Muscle of back (tissue), 13 donors: ENCODE measurements at places on chromosomes 6 and 20.

DNA sequence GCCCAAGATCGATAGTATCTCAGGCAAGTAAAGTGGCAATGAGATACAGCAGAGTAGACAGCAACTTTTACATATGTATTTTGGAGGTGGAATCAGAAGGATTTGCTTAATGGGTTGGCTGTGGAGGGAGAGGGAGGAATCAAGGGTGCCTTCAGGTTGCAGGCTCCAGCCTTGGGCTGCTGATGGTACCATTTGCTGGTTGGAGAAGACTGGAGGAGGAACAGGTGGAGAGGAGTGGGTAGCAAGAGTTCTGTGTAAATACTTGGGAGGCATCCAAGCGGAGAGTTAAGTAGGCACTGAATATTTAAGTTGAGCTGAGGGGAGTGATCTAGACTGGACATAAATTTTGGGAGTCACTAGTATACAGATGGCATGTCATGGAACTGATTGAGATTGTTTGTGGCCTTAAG, 5.2 kb downstream of the BICRAL start:
- DNase-seq: no peak

DNA sequence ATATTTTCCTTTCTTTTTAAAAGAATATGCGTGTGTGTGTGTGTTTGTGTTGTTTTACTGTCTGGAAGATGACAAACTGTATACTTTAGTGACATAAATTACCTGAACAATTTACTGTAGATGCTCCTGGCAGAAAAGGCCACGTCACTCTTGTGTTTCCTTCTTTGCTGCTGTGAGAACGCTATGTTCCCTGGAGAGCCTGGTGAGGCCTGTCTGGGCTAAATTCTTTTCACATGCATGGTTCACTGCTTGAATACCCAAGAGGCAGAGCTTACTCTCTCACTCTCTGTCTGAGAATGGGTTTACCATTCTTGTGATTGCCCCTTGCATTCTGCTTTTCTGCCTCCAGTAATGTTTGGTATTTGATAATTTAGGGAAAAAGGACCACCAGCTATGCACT, 64.3 kb downstream of the EDN1 start:
- DNase-seq: no peak

GRCh38 chr6:12698298-12698697, 18.3 kb upstream of the PHACTR1 start:
- no peak for DNase-seq

- DNase-seq: no peak
Observed at GRCh38 chr6:120608826-120609225, 725.5 kb downstream of the TBC1D32 start.

- no peak for DNase-seq
Observed at GRCh38 chr20:2331106-2331505, 35.3 kb downstream of the TGM3 start.

DNA sequence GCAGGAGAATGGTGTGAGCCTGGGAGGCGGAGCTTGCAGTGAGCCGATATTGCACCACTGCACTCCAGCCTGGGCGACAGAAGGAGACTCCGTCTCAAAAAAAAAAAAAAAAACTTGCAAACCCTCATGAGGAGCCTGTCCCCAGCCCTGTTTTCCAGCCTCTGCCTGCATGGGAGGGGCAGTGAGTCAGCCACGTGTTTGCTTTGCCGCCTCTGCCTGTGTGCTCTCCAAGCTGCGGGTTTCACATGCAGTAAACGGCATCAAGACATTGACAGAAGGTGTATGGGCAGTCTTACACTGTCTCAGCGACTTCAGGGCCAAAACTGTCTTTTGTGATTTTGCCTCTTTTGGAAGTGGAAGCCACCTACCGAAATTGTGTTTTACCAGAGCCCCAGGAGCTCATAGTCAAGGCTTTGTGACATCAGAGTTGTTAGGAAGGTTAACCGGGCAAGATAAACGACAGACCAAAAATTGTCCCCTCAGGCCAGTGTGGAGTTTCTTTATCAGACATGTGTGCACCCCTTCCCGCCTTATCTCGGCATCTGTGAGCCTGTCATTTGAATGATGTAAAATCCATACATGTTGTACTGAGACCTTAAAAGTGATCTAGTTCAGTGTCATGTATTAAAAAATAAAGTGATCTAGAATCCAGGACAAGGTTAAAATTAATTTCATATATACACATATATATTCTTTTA, 52.9 kb downstream of the RPP40 start:
- no peak for DNase-seq

- DNase-seq: no peak
Observed at GRCh38 chr6:37675100-37675499, 22.6 kb downstream of the MDGA1 start.

DNA sequence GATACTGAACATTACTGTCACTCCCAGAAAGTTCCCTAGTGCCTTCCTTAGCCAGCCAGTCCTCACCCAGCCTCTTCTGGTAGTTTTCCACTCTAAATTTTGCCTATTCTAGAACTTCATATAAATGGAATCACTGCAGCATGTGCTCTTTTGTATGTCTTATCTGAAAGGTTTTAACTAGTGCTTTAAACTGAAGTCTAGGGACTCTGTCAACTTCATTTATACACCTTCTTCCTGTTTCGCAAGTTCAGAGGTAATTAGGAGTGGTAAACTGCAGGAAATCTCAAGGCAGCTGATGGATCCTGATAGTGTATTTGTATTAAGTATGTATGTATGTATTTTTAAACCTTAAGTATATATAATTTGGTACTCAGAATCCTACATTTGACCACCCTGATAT, 94.3 kb downstream of the TCP11 start:
- no peak for DNase-seq

DNA sequence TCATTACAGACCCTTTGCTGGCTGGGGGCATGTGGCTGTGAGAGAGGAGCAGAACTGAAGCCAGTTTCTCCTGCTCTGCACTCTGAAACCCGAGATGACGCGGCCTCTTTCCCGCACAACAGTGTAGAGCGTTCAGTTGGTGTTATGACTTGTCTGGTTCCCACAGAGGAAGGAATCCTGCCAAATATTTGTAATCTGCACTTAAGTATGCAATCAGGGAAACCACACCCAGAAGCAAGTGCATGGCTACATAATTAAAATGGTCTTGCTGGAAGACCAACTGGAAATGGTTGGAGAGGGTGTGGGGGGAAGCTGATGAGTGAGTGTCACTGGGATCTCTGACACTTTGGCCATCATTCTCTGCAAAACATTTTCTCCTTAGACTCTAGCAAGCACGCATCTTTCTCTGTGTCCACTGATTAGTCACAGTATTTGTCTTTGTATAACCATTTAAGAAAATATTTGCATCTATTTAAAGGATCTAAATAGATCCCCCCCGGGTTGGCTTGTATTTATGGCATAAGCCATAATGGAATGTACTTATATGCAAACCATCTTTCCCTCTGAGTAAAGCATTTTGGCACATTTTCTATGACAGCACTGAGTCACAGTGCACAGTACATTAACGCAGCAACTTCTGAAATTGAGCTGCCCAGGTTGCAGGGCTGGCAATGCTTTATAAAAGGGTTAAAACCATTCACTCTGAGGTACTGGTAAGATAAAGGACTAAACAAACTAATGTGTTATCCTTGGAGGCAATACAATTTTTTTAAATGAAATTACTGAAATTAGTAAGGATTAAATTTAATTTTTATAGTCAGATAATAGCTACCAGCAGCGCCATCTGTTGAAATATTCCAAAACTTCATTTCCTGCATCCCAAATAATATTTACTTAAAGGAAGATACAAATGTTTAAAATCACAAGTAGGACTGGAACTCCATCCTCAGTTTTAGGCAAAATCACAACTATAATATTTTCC, 76.7 kb downstream of the FOXC1 start:
- DNase-seq: peak; percentile 63

DNA sequence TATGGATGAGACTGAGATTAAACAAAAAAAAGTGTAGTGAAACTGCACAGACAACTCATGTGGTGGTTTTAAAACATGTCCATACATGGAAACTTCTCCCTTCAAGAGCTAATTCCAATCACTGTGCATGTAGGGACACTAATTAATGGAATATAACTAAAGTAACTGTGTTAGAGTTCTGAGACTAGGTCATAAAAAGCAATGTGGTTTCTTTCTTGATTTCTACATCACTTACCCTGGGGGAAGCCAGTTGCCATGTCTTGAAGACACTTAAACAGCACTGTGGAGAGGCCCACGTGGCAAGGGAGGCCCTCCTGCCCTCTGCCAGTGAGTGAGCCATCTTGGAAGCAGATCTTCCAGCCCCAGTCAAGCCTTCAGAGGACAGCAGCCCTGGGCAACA, 118.2 kb upstream of the DST start:
- DNase-seq: no peak

DNA sequence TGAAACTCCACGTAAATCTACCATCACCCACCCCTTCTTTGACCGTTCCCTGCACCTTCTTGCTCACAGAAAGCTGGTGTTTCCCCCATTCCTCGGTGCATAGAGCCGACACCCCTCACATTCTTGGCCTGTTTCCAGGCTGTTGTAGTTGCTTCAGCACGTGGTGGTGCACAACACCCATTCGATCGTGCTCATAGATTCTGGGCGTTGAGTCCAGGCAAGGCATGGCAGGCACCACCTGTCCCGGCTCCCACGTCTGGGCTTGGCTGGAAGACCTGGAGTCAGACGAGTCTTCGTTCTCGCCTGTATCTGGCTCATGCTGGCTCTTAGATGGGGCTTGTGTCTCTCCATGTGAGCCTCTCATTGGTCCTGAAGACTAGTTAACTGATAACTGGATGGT, 100.6 kb downstream of the FAM120B start:
- no peak for DNase-seq

DNA sequence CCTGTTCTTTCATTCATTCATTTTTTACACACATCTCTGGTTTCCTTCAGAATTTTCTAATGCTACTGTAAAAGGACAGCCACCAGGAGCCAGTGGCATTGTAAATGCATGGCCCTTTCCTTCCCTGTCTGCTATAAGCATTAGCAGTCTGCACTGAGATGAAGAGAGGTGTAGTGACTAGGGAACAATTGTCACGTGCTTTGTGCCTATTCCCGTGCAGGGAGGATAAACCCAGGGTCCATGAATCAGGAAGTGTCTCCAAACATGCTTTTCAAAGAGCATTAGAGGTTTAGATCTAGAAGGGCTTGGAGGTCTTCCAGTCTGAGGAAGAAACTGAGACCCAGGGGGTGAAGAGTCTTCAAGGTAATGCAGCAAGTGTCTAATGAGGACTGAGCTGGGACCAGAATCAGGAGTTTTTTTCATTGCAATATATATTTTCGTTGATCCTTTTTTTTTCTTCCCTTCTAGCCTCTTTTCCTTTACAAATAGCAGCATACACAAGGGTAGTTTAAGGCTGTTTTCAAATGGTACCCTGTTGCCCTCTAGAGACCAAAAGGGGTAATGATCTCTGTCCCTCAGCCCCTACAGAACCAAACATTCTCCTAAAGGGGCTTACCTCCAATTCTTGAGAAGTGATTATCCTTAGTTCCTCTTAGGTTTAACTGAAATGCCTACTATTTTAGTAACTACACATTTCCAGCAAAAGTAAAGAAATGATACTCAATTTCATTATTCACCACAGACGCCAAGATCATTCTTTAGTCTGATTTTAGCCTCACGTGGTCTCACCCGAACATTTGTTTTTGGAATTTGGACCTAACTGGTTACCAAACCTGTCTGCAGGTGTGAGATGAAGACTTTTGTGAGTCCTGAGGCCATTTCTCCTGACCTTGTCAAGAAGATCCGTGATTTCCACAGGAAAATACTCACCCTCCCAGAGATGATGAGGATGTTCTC, 6.6 kb downstream of the TRIM15 start:
- DNase-seq: peak; percentile 20

GRCh38 chr6:792662-793061, 99.7 kb upstream of the EXOC2 start:
- DNase-seq: no peak

GRCh38 chr20:31712564-31713311, 9.9 kb downstream of the BCL2L1 start:
- DNase-seq: peak; percentile 86

- no peak for DNase-seq
Observed at GRCh38 chr6:155349129-155349528, 34.8 kb upstream of the TFB1M start.

DNA sequence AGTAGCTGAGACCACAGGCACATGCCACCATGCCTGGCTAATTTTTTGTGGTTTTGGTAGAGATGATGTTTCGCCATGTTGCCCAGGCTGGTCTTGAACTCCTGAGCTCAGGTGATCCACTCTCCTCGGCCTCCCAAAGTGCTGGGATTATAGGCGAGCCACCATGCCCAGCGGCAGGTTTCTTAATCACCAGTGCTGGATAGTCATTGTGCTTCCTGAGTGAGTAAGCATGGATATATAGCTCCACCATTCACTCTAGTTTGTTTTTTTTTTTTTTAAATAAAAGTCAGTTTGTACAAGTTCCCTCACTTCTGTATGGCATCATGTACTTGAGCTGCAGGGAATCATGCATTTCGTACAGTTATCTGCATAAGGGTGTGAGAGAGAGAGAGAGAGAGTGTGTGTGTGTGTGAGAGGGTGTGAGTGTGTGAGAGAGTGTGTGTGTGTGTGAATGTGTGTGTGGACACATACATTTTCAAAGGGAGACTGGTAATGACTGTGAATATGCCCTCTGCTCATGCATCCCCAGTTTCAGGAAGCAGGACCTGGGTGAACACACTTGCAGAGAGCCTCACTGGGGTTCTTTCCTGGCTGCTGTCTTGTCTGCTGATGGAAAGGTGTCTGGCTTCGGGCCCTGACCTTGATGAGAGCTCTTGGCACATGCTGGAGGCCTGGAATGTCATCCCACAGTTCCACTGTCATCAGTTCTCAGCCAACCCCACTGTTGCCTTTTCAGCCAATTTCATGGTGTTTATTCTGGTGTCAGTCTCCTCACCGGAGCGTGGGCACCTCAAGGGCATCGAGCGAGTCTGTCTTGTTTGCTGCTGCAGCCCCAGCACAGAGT, 65.0 kb upstream of the XRN2 start:
- DNase-seq: no peak

DNA sequence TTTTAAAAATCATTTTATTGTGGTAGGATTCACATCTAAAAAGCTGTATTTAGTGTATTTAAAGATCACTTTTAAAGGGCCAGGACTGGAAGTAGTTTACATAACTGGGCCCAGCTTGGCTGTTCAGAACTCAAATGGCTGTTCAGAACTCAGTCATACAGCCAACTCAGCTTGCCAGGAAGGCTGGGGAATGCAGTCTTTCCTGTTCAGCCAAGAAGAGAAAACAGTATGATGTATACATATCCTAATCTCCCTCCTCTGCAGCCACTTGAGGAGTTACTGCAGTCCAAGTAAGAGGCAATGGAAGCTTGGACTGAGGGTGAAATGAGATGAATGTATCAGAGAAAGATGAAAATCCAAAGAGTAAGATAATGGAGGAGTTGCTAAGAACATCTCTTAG, 24.6 kb downstream of the DSTN start:
- DNase-seq: peak; percentile 44
